ENCODE measurements at places on chromosomes 12 and 14.

GRCh38 chr12:27651201-27651600, 45.0 kb upstream of the REP15 start:
- DNase-seq: no peak

GRCh38 chr12:46604684-46605083, 221.1 kb downstream of the SLC38A4 start:
- no peak for DNase-seq

- no peak for DNase-seq
Measured at GRCh38 chr12:44224399-44225148, 388.7 kb downstream of the TMEM117 start.

- no peak for DNase-seq
Measured at GRCh38 chr12:83865431-83865830, 1047.2 kb downstream of the SLC6A15 start.

GRCh38 chr12:57390174-57390573, 40.7 kb downstream of the R3HDM2 start:
- no peak for DNase-seq

- DNase-seq: no peak
Measured at GRCh38 chr14:48703728-48704467, 882.3 kb downstream of the RPS29 start.

All from dermis microvascular lymphatic vessel endothelial cell (primary cell).